Fibroblast of pulmonary artery (primary cell): ENCODE measurements at places on chromosomes 12 and 14.

DNA sequence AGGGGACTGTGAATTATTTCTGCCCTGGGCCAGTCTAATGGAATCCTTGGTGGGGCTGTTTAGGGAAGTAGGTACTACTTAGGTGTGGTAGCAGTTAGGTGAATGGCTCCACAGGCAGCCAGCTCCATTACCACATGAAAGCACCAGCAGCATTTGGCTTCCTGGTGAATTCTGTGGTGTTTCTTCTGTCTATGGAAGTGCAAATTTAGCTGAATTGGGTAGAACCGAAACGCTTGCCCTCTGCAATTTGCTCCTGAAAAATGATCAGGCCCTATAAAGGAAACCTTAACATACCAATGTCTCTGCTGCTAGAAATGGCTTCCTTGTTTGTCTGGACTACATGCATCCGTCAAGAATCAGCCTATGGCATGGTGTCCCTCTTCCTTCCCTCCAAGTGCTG is 16.4 kb downstream of the FLRT2 start:
- no peak for DNase-seq

- DNase-seq = peak; percentile 74
Measured at GRCh38 chr14:50928002-50928635, 16.2 kb downstream of the PYGL start.

- DNase-seq = no peak
Measured at GRCh38 chr14:105685003-105685402, 158.6 kb downstream of the TMEM121 start.

DNA sequence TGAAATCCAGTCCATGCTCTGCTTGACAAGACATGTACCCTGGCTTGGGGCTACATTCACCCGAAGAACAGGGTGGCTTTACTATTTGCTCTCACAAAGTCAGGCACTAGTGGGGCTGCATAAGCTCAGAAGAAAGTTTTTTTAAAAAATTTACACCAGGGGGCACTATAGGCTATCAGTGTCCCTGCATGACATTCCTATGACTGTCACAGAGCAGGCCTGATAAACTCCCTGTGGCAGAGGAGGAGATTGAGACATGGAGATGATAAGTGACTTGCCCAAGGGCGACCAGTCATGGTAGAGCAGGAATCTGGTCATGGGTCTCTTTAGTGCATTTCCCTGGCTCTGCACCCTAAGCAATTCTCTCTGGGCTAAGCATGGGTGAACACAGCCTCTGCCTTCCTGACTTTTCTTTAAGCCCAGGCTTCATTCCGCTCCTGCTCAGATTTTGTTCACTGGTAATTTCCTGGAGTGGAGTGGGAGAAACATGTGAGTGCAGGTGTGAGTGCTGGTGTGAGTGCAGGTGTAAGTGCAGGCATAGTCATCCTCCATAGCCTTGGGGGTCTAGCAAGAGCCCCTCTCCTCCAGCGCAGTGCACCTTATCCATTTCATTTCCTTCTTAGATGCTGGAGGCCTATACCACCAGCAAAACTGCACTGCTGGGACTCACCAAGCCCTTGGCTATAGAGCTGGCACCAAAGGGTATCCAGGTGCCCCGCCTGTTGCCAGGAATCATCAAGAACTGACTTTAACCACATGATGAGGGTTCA is 91.6 kb downstream of the DHRS2 start:
- DNase-seq = peak; percentile 42

- no peak for DNase-seq
Measured at GRCh38 chr14:81070511-81070910, 115.1 kb downstream of the TSHR start.

- no peak for DNase-seq
Measured at GRCh38 chr12:49925433-49926204, 21.9 kb upstream of the FAIM2 start.

DNA sequence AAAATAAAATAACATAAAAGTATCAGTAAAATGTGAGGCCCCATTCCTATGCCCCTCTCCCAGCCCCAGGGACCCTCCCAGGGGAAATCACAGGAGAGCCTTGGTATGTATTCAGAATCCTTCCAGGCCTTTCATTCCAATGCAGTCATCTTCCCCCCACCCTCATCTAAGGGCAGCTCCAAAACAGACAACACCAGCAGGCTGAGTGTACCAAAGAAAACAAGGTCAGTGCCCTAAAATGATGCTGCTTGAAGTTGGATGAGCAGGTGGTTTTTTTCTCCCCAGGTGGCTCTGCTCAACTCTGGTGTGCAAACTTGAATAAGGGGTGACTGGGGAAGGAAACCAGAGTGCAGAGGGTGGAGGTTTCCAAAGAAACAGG is 56.2 kb downstream of the TSPAN9 start:
- peak; percentile 16 for DNase-seq
